ENCODE measurements at places on chromosomes 5 and 9.

GRCh38 chr9:18002718-18003438 is 424.0 kb downstream of the SH3GL2 start:
- DNase-seq: no peak

- DNase-seq: no peak
Measured at GRCh38 chr5:994821-995220, 13.8 kb upstream of the NKD2 start.

GRCh38 chr5:177429248-177430040 is 3.0 kb downstream of the GRK6 start:
- DNase-seq: peak; percentile 65

- no peak for DNase-seq
Measured at GRCh38 chr5:171714261-171714660, 71.4 kb upstream of the SMIM23 start.

DNA sequence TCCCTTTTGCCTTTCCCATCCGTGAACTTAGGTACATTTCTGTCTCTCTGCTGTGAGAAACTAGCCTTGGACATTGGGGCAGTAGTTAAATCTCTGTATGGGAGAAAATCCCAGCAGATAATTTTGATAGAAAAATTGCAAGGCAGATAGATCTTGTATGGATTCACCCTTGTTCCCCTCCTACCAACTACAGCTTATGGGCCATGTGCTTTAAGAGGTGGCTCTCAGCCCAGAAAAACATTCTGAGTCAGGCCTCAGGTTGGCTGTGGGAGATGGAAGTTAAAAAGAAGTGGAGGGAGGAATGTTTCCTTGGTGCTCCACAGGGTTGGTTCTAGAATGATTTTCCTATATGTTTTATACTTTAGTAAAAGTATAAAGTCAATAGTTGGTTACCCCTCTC is 1.4 kb upstream of the KDM3B start:
- no peak for DNase-seq

- no peak for DNase-seq
Measured at GRCh38 chr5:103851091-103851490, 288.5 kb upstream of the NUDT12 start.

- DNase-seq: no peak
Measured at GRCh38 chr9:125631391-125632085, 75.5 kb downstream of the MAPKAP1 start.

DNA sequence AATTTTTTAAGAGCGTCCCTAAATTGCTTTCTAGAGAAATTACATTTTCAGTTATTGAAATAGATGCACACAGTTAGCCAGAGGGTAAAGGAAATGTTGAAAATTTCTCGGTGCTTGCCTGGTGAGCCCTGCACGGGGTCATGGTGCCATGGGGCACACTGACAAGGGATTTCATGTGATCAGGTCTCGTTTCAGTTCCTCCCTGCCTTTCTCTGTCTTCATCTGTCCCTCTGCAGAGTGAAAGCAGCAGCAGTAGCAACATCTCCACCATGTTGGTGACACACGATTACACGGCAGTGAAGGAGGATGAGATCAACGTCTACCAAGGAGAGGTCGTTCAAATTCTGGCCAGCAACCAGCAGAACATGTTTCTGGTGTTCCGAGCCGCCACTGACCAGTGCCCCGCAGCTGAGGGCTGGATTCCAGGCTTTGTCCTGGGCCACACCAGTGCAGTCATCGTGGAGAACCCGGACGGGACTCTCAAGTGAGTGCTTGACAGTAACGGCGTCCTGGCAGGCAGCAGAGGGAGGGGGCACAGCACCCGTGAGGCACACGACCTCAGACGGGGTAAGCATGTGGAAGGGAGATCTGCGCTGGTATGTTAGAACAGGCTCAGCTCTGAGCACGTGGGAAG is 89.1 kb upstream of the OTULINL start:
- no peak for DNase-seq

DNA sequence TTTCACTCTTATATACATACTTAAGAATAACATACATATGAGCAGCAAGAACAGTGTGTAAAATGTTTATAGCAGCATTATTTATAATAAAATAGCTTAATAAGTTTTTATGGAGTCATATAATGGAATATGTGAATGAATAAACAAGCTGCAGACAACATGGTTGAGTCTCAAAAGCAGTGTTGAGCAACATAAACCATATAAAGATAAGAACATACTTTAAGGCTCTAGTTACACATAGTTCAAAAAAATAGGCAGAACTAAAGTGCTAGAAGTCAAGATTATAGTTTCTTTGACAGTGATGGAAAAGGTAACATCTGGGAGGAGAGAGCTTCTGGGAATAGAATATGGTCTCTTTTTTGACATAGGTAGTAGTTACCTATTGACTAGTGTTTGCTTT is 53.7 kb upstream of the ADAMTS19 start:
- DNase-seq: no peak

- DNase-seq: no peak
Measured at GRCh38 chr9:125189011-125189360, 617 bp downstream of the PPP6C start.

DNA sequence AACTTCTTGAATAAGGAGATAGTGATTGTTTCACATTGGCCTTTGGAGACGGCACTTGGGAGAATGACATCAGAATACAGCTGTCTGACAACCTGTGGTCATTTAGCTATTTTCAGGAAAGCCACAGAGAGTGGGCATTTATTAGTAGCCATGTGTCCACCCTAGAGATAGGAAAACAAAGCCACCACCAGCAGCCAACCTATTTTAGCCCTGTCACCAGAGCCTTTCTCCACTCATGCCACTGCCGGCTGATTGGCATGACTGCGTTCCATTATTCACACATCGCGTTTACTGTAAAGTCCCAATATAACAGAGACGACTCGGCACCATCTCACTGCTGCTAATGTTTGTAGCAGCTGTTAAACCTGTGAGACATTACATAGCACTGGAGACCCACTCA is 330.1 kb downstream of the NDUFS4 start:
- DNase-seq: no peak

DNA sequence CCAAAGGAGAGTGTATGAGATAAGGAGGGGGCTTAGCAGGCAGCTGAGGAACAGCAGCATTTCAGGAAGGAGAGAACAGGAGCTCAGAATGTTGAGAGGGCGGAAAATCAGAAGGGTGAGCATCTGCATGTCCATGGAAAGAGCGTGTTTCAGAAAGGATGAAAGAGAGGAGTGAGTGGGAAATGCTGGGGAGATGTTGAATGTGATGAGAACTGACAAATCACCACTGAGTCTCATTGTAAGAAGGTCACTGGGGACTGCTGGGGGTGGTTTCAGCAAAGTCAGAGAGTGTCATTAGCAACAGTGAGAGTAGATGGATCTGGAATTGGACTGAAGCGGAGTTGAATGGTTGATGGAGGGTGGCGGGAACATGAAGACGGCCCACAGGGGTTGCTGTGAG is 65.8 kb downstream of the ANKRD33B start:
- no peak for DNase-seq

DNA sequence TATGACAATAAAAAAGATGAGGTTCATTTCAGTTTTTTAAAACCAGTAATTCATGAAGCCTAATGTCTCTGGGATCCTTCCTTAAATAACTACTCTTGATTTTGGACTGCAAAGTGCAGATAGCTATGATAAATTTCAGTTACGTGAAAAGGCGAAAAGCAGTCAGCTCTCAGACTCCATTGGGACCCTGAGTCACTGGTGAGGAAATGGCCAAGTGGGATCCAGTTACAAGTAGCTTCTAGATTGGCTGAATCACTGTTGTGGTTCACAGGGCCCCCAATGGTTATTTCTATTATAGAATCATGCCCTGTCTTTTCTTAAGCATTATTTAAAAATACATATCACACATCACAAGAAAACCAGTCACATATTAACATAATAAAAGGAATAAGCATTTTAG is 31.1 kb upstream of the PPP3R2 start:
- no peak for DNase-seq

DNA sequence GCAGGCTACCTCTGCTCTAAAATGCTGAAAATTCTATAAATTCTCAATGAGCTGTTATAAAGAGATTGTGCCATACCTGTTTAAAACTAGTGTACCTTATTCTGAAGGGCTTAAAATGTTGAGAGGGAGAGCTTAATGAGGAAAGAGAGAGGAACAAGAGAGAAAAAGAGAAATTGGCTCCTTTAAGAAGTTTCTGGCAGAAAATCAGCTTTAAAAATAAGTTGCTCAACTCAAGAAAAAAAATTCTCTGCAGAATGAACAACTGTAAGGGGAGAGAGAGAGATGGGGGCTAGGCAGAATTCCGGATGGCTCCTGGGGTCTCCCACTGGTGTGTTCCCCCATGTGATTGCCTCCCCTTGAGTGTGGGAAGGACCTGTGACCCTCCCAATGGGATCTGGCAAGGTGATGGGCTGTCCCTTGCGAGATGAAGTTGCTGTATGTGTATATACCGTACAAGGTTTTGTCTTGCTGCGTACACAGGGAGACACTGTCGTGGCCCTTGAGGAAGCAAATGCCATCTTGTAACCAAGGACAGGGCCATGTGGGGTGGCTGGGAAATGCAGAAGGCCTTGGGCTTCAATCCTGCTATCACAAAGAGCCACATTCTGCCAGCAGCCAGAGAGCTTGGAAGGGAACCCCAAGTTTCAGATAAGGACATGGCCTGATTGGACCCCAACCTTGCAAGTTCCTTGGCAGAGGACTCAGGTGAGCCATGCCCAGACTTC is 64.3 kb upstream of the S1PR3 start:
- no peak for DNase-seq

DNA sequence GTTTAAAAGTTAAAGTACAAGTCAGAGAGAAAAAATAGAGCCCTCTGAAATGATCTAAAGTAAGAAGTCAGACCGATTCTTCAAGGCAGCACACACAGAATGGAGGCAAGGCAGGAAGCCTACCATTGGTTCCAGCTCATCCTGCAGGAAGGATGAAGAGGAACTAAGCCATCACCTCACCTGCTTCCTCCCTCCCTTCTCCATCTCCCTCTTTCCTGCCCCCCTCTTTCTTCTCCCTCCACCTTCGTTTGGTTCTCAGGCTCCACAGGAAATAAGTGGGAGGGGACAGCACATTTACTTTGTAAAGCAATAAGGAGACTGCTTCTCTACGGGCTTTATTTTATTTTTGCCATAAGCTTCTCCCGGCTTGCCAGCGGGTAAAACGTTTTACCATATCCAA is 213.4 kb downstream of the TRIM32 start:
- no peak for DNase-seq

DNA sequence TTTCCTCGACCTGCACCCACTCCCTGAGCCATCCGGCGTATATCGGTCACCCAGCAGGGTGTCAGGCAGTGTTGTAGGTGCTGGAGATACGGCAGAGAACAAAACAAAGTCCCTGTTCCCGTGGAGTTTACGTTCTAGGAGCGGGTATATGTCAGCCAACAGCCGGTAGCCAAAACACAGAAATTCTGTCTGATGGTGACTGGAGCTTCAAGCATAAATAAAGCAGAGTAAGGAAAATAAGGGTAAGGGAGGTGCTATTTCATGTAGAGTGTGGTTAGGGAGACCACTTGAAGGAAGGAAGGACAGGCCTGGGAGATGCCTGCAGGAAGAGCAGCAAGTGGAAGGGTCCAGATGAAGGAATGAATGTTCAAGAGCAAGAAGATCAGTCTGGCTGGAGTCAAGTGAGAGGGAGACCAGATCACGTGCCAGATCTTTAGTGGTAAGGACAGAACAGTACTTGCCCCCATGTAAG is 783 bp upstream of the ZFR start:
- no peak for DNase-seq

DNA sequence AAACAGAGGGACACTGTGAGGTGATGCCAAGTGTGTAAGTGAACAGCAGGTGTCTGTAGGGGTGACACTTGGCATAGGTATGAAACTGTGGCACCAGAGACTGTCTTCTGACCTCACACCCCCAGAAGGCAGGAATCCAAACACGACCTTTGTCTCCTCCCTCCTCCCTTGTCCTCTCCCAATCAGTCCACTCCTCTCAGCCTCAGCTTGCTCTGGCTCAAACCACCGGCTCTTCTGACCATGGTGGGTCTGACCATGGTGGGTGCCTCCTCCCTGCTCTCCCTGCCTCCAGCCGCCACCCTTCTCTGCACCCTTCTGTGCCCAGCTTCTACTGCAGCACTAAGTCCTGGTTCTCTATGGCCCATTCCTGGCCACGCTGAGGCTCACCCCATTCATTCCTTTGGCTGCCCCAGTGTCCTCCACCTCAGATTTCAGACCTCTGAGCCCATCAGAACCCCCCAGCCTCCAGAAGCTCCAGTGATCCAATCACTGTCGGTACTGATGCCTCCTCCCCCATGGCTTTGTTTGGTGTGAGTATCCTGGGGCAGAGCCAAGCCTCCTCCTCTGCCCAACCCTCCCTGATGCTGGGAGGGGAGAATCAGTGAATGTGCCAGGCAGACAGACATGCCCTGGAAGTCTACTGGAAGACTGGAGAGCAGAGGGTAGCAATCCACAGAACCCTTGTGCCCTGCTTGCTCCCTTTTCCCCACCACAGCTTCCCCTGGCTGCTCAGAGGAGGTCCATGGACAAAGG is 1.7 kb upstream of the ARID3C start:
- no peak for DNase-seq

- no peak for DNase-seq
Measured at GRCh38 chr5:74174366-74174765, 466.2 kb downstream of the ENC1 start.

- no peak for DNase-seq
Measured at GRCh38 chr9:138048184-138048583, 170.6 kb downstream of the CACNA1B start.

DNA sequence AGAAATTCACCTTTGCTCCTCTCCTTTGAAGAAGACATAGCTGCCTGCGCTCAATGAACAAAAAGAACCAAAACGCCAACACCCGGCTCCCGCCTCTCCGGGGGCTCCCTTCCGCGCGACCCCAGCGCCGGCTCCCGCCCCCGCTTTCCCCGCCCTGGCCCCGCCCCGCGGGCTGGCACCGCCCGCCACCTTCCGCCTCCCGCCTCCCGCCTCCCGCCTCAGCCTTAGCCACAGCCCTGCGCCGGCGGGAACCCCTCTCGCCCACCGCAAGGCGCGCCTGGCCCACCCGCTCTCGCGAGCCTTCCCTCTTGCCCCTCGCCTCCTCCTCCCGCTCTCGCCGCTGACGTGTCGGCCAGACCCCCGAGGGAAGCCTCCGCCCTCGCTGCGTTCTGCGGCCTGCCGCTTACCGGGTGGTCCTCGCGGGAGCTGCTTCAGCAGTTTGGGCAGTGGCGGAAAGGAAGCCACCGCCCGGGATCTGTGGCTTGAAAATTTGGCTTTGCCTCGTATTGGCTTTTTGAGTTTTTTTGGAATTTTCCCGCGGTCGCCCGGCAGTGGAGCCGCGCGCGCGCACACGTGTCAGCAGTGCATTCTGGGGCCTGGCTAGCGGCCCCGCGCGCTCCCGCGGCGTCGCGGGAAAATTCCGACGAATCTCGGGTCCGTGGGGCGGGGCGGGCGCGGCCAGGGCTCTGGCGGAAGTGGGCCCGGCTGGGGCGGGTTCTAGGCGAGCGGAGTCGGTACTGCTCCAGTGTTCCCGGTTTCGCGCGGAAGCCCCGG is at the start of gene FANCC:
TSS of gene FANCC (minus strand) at position 591 of the 774 bp plus-strand sequence. CDS start 68,418 bp downstream, outside the sequence.
- DNase-seq: peak; percentile 86

GRCh38 chr5:175681045-175681967 is 23.4 kb downstream of the HRH2 start:
- no peak for DNase-seq

GRCh38 chr5:31847354-31847753 is 208.4 kb downstream of the PDZD2 start:
- no peak for DNase-seq

- DNase-seq: no peak
Measured at GRCh38 chr9:107637421-107638420, 148.2 kb upstream of the KLF4 start.

GRCh38 chr9:107872457-107873192 is 383.1 kb upstream of the KLF4 start:
- DNase-seq: no peak

Data from CD8-positive, alpha-beta memory T cell (primary cell).